ENCODE measurements at places on chromosomes 2 and 18.
A peak's percentile ranks its signal among the peaks of the same experiment; 100 is the strongest.

DNA sequence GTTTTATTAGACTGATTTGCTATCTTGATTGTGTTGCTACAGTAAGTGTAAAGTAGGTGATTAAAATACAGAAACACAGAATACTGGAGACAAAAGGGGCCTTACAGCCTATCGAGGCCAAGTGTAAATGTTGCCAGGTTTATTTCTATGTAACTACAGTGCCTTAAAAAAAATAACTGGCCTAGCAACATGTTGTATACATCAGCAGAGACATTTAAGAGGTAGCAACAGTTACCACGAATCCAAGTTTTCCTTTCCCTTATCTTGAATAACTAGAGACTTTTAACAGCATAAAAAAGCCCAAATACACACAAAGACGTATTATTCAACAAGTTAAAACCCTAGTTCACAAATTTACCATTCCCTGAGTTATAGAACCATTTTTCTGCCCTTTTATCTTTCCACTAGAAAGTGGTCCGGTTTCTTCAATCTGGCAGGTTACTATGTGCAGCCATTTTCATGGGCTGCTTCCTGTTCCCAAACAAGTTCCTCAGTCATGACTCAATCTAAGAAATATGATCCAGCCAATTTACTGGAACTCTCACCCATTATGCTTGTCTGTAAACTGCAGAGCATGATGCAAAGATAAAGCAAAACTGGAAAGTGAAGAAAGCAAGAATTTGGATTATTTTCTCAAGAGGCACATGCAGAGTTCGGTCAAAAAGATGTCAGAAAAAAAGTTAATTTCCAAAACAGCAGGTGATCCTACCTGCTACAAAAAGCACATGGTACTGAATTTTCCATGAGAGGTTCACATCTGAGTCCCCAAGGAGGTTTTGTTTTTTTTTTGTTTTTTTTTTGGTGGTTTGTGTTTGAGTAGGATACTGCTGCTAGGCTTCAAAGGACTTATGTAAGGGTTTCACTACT lies 22.2 kb downstream of the NFE2L2 start:
- no peak for DNase-seq

DNA sequence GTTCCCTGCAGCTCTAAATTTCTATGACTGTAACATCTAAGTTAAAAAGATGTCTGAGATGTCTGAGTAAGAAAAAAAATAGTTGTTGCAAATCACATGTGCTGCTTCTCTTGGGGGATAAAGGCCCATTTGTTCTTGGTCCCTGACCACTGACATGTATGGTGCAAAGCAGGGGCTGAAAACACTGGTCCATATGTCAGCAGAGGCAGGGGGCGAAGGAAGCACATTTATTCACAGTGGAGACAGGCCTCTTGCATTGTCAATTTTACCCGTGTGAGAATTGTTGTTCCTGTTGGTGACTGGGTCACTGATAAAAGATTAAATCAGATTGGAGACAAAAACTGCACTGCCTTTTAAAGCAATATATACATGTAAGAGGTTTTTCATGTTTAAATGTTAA lies 38.8 kb downstream of the PRKCE start:
- DNase-seq: no peak

- DNase-seq: no peak
Observed at GRCh38 chr2:173300458-173300857, 54.2 kb upstream of the CDCA7 start.

DNA sequence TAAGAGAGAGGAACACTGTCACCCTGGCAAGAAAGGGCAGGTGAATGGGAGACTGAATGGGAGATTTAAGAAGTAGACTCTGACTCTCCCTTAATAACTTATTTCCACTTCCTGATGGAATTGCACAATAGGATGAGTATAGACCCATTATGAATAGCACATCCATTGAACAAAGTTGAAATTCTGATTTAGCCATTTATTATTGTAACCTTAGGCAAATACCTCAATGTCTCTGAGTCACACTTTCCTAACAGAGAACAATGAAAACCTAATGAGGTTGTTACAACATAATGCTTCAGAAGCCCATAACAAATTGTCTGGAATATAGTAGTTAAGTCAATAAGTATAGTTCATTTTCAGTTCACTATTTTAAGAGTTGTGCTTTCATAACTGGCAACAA lies 78.9 kb downstream of the NRXN1 start:
- no peak for DNase-seq

DNA sequence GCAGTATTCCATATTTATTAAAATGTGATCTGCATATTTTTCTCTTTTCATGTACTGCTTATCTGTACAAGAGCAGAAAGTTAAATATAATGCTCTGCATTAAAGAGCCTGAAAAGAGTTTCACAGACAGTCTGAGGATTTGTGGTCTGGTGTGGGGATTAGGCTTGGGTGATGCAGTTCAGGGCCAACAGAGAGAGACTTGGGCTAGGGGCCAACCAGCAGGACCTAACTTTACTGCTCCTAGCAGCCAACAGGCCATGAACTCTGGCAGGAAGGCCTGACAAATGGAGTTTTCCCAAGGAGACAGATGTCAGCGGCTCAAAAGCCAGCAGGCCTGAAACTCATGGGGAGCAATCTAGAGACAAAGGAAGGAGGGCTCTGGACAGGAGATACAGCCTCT lies 169.6 kb downstream of the LRRTM1 start:
- DNase-seq: no peak

DNA sequence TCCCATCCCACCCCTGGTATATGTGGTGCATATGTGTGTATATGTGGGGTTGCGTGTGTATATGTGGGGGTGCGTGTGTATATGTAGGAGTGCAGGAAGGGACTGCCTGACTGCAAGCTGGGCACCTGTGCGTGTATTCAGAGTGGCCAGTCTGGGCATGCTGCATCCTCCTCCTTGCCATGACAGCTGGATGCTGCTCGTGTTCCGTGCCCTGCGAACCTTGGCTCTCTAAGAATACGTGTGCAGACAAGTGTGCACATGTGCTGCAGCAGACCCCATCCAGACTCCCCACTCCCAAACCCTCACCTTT lies 222.1 kb downstream of the CELF4 start:
- DNase-seq: no peak

DNA sequence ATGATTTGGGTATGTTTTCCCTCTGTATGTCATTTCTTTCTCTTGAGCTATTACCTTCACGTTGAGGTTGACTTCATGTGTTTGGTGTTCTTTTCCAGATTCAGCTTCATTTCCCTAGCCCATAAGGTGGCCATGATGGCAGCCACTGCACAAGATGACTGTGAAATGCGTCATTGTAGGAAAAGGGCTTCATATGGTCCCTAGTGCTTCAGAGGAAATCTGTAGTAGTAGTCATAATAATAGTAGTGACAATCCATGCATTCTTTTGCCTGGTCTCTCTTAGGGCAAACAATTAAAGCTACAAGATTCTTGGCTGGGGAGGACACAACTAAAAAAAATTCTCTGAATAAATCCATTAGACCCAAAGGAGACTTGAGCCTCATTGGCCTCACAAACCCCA lies 28.4 kb downstream of the AOX1 start:
- DNase-seq: no peak

GRCh38 chr2:37324786-37325624 lies at the start of gene PRKD3:
TSS of gene PRKD3 (minus strand) at chr2:37324833. CDS start at chr2:37316524, 8,309 bp downstream.
- peak; percentile 47 for DNase-seq

GRCh38 chr2:165933211-165933910 lies 20.2 kb downstream of the TTC21B start:
- no peak for DNase-seq

- DNase-seq: no peak
Observed at GRCh38 chr2:122799391-122799790, 1043.9 kb downstream of the TSN start.

DNA sequence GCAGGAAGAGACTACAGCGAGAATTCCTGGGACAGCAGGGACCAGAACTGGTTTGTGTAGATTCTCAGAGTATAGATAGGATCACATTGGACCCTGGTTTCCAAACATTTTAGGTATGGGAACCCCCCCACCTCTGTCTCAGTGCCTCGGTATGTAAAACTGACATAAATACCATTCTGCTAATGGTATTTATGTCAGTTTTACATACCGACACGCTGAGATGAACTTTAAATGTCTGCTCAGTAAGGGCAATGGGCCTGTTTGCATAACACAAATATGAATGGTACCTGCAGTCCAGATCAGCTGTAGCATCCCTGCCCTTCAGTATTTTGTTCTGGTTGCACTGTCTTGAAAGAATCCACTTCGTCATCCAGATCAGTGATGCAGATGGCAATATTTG lies 73.2 kb downstream of the WDSUB1 start:
- DNase-seq: no peak
